Body of pancreas (tissue), 4 donors: ENCODE measurements at places on chromosomes 4 and X. TPM values are rescaled to one million over a fixed set of nuclear protein-coding genes. Genes with fewer than 3 reads are reported as not detected.
A peak's percentile ranks its signal among the peaks of the same experiment; 100 is the strongest.

The BTC gene
- total RNA-seq: 3.6 TPM

The PCYT1B gene
- total RNA-seq: 1.3 TPM

The GPR50 gene
- not detected for total RNA-seq

The OTUD6A gene
- total RNA-seq: not detected

The TMPRSS11D gene
- not detected for total RNA-seq

The COL25A1 gene
- total RNA-seq: 0.99 TPM

DNA sequence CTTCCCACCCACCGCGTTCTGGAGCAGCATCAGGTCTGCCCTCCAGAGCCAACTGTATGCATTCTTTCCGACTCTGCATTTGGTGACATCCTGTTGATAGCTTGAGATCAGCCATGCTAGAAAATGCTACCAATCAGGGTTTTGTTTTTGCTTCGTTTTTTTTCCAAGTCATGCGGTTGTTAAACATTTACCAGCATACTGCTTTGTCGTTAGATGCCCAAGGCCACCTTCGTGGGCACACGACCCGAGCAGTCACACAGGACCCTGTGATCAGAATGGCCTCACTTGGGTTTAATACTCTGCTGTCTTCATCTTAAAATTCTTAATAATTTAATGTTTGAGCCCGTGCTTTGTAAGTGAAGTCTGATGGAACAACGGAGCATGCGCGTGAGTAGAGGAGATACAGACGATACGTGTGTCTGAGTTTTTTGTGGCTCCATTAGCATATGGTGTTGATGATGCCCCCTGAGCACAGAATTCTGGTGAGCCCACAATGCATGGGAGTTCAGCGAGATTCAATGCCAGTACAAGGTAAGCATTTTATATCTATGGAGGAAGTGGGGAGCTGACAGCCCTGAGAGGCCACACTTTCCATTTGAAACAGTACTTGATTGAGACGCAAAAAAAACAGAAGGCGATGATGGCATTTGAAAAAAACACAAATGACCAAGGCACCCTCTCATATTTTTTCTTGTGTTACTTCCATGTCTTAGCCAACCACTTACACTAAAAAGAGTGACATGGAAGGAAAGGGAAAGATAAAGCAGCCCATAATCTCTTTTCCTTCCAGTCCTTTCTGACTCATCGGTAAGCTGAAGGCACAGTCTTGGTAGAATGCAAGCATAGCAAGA is 323.6 kb downstream of the BCOR start:
- H3K27me3 ChIP-seq: no peaks in the 10 kb centered on the region
- peaks cover 35% of the 10 kb centered on the region for H3K4me1 ChIP-seq
- peak; percentile 65 for DNase-seq
- H3K4me3 ChIP-seq: no peak overlapping the region
- H3K27ac ChIP-seq: peak overlapping the region; percentile 87

- H3K27me3 ChIP-seq: no peaks in the 10 kb centered on the region
- DNase-seq: no peak
- no peak overlapping the region for H3K4me3 ChIP-seq
- peaks cover 9% of the 10 kb centered on the region for H3K4me1 ChIP-seq
- H3K27ac ChIP-seq: no peak overlapping the region
- H3K36me3 ChIP-seq: peaks cover 2% of the 10 kb centered on the region
These were observed 33.1 kb downstream of the RBM47 start for GRCh38 chr4:40596522-40596921.

GRCh38 chr4:118962540-118962939 is 73.9 kb downstream of the SYNPO2 start:
- H3K4me3 ChIP-seq: no peak overlapping the region
- no peak for DNase-seq
- no peak overlapping the region for H3K27ac ChIP-seq

- H3K36me3 ChIP-seq: no peaks in the 10 kb centered on the region
- H3K27me3 ChIP-seq: no peaks in the 10 kb centered on the region
- no peak overlapping the region for H3K4me3 ChIP-seq
- DNase-seq: no peak
- H3K4me1 ChIP-seq: peaks cover 69% of the 10 kb centered on the region
- no peak overlapping the region for H3K27ac ChIP-seq
These were observed 216.9 kb downstream of the RELL1 start for GRCh38 chr4:37469286-37469685.

DNA sequence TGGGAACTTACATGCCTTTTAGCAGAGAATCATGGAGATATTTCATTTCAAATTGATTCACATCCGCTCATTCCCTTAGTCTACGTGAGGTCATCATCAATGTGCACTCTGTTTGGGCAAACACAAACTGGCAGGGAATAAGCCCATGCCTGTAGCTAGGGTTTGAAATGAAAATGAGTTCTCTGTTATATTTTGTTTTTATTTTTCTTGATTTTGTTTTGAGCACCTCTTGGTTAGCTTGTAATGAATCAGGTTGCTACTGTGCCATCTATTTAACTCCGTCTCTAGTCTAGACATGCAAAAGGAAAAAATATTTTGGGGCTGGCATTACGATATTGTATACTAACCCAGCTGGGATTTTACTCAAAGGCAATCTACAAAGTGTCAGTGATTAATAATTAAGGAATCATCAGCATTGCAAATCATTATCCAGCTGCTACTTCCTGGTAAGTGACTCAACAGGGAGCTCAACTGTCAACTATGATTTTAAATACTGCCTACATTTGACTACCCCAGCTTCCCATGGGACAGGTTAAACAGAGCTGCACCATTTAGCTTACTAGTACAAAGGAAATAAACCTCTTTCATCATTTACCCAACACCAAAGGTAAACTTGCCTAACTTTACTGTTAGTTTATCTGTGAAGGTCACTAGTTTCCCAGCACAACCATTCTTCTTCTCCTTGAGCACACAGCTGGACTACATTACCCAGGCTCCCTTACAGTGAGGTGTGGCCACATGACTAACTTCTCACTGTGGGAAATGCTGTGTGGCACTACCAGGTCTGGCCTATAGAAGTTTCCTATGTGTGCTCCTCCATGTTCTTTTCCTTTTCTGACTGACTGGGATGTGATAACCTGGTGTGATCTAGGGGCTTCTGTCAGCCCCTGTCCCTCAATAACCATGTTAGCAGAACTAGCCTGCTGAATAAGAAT is 21.2 kb upstream of the TRPC5OS start:
- no peak overlapping the region for H3K4me3 ChIP-seq
- peak; percentile 27 for DNase-seq
- no peaks in the 10 kb centered on the region for H3K27me3 ChIP-seq
- H3K27ac ChIP-seq: peak overlapping the region; percentile 48

DNA sequence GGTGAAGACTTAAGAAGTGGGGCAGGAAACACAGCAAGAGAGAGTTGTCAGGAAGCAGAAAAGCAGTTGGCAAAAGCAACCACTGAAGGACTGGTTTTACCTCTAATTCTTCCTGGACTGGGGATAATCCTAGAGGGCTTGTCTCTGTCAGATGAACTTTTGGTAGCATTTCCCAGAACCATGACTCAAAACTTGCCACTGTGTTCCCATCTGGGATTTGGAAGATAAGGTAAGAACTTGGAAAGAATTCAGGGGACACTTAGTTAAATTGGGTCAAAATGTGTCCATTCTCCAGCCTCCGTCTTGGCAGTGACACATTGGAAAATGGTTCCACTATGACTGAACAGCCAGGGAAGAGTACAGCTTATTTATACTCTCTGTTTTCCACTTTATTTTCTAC is 55.7 kb downstream of the CD38 start:
- H3K4me1 ChIP-seq: no peaks in the 10 kb centered on the region
- H3K36me3 ChIP-seq: no peaks in the 10 kb centered on the region
- H3K4me3 ChIP-seq: no peak overlapping the region
- no peak overlapping the region for H3K27ac ChIP-seq

GRCh38 chrX:8731559-8732395 is at the start of gene ANOS1:
Gene ANOS1, minus strand, starts transcription at chrX:8732137. Its CDS starts 101 bp downstream, at chrX:8732036.
- no peak within 1 kb of the TSS for H3K27ac ChIP-seq
- H3K4me3 ChIP-seq: peak within 1 kb of the TSS; percentile 5
- peaks cover 10% of the 10 kb centered on the region for H3K4me1 ChIP-seq
- peak; percentile 21 for DNase-seq
- H3K36me3 ChIP-seq: no peaks in the 10 kb centered on the region
- no peaks in the 10 kb centered on the region for H3K27me3 ChIP-seq

DNA sequence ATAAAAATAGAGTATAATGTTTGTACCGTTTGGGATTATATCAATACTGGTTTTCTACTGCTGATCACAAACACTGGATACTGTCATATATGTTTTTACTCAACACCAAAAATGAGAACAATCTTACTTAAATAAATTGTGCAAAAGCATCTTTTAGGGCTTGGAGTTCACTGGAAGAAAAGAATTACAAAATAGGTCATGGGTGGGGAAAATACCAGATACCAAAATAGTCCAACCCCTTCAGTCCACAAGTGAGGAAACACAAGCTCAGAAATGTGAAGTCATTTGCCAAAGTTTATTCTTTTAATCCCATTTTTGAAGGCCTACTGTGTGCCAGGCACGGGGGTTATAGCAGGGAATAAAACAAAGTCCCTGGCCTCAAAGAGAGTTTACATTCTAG is 64.4 kb downstream of the ADGRG2 start:
- no peaks in the 10 kb centered on the region for H3K4me1 ChIP-seq
- H3K4me3 ChIP-seq: no peak overlapping the region
- H3K27me3 ChIP-seq: no peaks in the 10 kb centered on the region
- no peak overlapping the region for H3K27ac ChIP-seq

- H3K4me3 ChIP-seq: no peak overlapping the region
- peaks cover 47% of the 10 kb centered on the region for H3K4me1 ChIP-seq
- no peaks in the 10 kb centered on the region for H3K36me3 ChIP-seq
- H3K27me3 ChIP-seq: no peaks in the 10 kb centered on the region
- peak overlapping the region; percentile 83 for H3K27ac ChIP-seq
- no peak for DNase-seq
These were observed 5.9 kb downstream of the IRAK1 start for GRCh38 chrX:154013614-154014360.

DNA sequence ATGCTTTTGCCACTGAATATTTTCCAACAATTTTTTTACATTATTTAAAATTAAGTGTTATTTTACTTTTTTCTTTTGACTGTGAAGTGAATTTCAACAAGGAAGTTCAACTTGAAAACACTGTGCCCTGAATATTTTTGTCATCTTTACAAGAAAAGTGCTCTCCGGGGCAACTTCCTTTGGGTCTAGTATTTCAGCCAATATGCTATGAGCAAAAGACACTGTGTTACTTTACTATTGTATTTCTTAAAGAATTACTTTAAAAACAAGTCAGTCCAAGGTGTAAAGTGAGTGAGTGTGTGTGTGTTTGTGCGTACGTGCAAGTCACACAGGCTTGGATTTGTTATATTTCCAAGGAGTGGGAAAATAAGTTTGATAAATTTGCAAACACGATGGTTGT is 7.6 kb upstream of the USP53 start:
- DNase-seq: no peak
- no peaks in the 10 kb centered on the region for H3K4me1 ChIP-seq
- no peak overlapping the region for H3K27ac ChIP-seq
- no peak overlapping the region for H3K4me3 ChIP-seq
- H3K36me3 ChIP-seq: no peaks in the 10 kb centered on the region

DNA sequence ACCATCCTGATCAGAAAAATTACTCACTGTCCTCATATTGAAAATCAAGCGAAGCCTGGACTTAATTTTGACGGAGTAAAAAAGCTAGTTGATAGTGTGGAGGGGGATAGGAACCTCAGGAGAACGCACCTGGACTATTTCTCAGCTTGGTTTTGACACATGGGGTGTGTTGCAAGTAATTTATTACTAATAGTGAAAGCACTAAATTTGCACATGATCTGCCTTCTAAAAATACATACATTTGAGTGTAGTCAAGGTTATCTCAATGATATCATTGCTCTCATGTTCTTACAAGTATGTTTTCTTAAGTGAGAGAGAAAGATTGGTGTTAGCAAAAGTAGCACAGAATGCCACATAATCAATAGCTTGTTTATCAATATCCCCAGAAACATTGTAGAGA is 29.5 kb downstream of the LRIT3 start:
- no peaks in the 10 kb centered on the region for H3K27me3 ChIP-seq
- H3K36me3 ChIP-seq: no peaks in the 10 kb centered on the region
- peak; percentile 68 for DNase-seq
- peak overlapping the region; percentile 66 for H3K27ac ChIP-seq

- peak overlapping the region; percentile 57 for H3K27ac ChIP-seq
- peaks cover 15% of the 10 kb centered on the region for H3K4me1 ChIP-seq
- no peak overlapping the region for H3K4me3 ChIP-seq
- no peaks in the 10 kb centered on the region for H3K27me3 ChIP-seq
These were observed 68.7 kb upstream of the PGM2 start for GRCh38 chr4:37757761-37758160.

- no peaks in the 10 kb centered on the region for H3K4me1 ChIP-seq
- no peak overlapping the region for H3K27ac ChIP-seq
- no peak for DNase-seq
These were observed 88.8 kb downstream of the CPZ start for GRCh38 chr4:8681391-8681790.

GRCh38 chrX:76796311-76796710 is 368.8 kb downstream of the MAGEE1 start:
- no peak overlapping the region for H3K4me3 ChIP-seq
- DNase-seq: no peak
- H3K4me1 ChIP-seq: no peaks in the 10 kb centered on the region
- no peaks in the 10 kb centered on the region for H3K27me3 ChIP-seq
- H3K27ac ChIP-seq: no peak overlapping the region
- H3K36me3 ChIP-seq: no peaks in the 10 kb centered on the region

DNA sequence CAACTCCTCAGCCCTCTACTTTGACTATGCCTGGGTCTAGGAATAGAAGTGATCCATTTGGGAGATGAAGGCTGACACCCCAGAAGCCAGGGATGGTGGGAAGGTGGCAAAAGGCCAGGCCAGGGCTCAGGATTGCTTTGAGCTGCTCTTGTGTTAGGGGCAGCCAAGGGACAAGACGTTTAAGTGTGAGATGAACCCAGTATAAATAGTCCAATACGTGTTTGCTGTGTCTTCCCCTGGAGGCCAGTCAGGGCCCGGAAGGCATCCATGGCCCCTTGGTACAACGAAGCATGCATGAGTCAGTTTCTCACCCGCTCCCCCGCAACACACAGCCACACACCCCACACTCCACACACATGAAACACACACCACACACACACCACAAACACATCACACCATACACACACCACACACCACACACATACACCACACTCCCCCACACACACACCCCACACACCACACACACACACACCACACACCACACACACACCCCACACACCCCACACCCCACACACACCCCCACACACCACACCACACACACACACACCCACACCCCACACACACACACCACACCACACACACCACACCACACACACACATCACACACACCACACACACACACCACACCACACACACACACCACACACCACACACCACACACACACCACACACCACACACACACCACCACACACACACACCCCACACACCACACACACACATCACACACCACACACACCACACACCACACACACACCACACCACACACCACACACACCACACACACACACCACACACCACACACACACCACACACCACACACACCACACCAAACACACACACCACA is 5.1 kb downstream of the STARD8 start:
- H3K27ac ChIP-seq: no peak overlapping the region
- no peaks in the 10 kb centered on the region for H3K4me1 ChIP-seq
- H3K4me3 ChIP-seq: no peak overlapping the region

- H3K27me3 ChIP-seq: no peaks in the 10 kb centered on the region
- peaks cover 4% of the 10 kb centered on the region for H3K4me1 ChIP-seq
- DNase-seq: peak; percentile 25
- H3K4me3 ChIP-seq: peak overlapping the region; percentile 15
- no peaks in the 10 kb centered on the region for H3K36me3 ChIP-seq
- H3K27ac ChIP-seq: peak overlapping the region; percentile 86
These were observed 552 bp downstream of the TCEAL9 start for GRCh38 chrX:103356858-103357257.
